ENCODE measurements at places on chromosomes 5 and 9.

DNA sequence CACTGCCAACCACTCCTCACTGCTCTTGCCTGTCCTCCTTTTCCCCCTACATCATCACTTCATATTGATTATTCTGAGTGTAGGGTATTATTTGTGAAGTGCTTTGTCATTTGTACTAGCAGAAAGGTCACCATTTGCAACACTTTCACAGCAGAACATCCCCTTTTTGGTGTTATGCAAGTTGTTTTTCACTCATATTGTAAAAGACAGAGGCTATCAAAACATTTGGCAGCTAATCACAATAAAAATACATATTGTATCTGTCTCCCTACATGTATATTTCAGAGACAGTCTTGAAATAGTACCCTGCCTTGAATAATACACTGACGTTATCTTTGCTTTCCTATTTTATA is 82.3 kb downstream of the ANXA1 start:
- DNase-seq, result no peak

GRCh38 chr9:27451207-27451797 is 72.8 kb upstream of the IFNK start:
- DNase-seq, result no peak

GRCh38 chr5:61402244-61402823 is 70.3 kb downstream of the ZSWIM6 start:
- DNase-seq, result no peak

DNA sequence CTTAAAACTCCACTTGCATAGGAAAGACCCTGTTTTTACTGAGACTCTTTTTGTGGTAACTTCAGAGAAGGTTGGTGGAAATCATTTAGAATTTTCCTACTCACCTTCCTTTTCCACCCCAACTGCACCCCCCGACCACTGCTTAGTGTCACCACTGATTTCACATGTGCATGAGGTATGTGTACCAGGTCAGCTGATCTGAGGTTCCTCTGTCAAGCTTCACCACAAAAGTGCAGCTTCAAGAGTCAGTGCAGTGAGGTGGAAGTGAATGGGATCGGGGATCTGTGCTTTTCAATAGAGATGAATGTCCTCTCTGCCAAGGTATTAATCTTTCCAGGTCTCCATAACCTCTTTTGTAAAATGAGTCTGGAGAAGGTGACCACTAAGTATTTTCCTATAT is 260.5 kb upstream of the WWC1 start:
- no peak for DNase-seq

DNA sequence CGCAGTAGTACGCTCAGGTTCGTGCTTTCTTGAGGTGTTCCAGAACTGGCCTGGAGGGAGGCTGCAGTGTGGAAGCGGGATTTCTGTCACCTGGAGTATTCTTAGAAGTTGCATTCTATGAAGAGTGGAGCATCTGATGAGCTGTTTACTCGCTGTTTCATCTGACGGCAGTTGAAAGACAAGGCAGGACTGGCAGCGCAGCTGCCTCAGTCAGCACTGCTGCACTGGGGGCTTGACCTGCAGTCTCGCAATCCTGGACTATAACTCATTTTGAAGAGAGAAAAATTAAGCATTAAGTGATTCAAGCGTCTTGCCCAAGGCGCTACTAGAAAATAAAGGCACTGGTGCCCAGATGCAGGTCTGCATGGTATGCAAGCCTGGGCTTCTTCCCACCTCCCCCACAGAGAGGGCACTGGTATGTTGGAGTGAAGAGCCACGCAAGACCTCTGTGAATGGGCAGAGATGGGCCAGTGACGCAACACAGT is 10.6 kb downstream of the TENT4A start:
- no peak for DNase-seq

GRCh38 chr5:2217219-2217618 is 334.5 kb upstream of the IRX4 start:
- DNase-seq, result no peak

DNA sequence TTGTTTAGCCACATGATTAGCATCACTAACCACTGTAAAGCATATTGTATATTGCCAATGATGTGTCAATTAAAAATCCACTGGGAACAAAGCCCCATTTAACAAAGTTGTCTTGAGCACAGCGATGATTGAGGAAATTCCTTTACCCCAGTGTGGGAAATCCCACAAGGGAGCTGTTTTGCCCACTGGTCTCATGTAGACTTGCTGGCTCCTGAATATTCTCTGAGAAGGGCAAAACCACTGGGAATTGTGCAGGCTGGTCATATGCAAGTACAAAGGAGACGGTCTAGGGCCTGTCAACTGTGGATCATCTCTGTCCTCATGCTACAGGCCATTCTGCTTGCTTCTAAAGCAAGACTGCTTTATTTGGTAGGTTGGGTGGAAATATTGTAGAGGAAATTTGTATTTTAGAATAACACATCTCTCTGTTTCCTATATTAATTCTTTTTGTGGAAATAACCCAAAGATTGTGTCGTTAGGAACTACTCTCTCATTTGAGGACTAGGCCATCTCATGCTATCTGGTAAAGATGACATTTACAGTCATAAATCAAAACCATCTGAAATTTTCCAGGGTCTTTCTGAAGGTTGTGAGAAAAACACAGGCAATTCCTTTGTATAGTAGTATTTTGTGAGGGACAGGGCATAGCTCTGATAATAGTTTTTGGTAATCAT is 60.2 kb downstream of the PARP8 start:
- DNase-seq, result no peak

GRCh38 chr9:82354279-82354659 is 365.7 kb downstream of the SPATA31D1 start:
- no peak for DNase-seq

DNA sequence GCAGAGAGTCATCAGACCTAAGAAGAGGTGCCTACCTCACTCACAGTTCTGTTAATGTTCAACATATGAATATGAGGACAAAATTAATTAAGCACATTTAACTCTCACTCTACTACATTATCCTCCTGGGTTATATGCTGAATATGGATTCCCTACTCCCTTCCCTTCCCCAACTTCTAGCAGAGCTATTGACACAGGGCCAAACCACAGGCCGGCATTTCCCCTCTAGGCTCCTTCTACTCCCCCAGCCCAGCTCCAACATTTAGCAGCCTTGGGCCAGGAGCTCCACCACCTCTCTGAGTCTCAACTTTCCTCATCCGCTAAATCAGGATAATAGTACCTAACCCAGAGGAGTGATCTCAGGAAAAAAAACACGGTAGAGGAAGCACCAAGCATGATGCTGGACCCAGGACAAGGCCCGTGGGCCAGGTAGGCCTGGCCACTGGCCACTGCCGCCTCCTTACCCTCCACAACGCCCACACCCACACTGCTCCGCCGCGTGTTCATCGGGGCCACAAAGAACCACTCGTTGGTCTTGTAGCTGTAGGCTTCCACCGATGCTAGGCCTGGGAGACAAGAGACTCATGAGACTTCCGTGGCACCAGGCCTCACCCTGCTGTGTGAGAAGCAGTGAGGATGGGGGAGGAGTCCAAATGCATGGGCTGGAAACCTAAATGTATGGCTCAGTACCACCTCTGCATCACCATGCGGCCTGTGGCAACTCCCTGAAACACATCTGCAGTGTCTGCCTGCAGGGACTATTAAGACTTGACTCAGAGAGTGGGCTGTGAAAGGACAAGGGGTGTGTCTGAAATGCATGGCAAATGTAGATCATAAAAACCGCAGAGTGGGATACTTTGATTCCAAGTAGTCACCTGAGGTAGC is 98.8 kb downstream of the KLHL3 start:
- no peak for DNase-seq

GRCh38 chr9:114224247-114224610 is 68.9 kb downstream of the COL27A1 start:
- no peak for DNase-seq

- no peak for DNase-seq
Measured at GRCh38 chr9:135752281-135753204, 50.6 kb downstream of the KCNT1 start.

DNA sequence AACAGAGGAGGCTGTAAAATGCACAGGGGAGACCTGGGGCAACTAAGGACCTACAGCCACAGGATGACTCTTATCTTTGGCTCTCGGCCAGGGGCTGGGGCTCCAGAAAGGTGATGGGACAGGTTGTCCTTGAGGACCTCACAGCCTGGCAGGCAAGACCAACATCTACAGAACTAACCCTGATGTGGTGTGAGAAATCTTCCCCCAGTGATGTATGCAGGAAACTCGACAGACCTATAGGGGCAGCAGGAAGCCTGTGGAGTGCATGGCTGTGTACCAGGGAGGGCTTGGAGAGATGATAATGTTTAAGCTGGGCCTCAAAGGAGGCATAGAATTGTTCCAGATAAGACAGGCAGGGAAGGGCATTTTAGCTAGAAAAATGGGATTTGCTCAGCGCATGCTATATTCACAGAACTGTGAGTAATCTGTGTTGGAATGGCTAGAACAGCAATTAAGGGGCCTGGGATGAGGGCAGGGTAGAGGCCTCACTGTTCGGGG is 68.5 kb upstream of the SLC25A51 start:
- no peak for DNase-seq

GRCh38 chr5:150779397-150780186 is 1.0 kb downstream of the SMIM3 start:
- DNase-seq, result no peak

DNA sequence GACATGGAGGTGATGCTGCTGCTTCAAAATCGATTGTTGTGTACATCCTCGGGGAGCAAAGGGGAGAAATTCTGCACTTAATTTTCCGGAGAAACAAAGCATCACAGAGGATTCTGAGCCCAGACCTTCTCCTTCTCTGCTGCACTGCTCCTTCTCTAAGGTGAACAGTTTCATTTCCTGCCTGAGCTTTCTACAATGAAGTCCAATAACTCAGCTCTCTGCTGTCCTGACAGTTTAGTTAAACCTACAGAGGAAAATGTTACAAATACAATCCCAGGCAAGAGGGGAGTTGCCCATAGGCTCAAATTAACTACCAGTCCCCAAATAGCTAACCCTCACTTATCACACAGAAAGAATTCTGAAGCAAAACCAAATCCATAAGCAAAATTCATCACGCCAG is 206.3 kb downstream of the EFNA5 start:
- no peak for DNase-seq

DNA sequence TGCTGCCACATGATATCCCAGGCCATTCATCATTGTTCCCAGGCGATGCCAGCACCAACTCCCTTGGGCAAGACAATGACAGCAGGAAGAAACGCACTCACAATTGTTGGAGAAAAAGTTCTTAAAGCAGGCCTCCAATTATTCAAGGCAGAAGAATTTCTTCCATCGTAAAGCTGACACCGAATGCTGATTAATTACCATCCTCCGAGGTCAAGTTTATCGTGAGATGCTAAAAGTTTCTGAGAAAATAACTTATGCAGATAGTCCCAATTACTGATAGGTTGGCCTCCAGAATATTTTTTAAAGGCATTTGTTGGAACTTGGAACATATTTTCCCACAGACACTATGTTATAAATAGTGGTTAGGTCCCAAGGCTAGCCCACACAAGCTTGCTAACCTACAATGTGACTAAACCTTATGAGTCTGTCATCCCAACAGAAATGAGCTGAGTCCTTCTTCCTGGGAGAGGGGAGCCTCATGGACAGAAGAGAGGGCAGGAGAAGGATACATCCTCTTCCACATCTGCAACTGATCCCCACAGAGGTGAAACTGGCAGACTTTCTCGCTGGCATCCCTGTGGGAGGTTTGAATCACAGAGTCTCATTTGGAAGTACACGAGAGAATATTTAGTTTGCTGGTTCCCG is 202.4 kb upstream of the TBC1D2 start:
- no peak for DNase-seq

Measured in urinary bladder (tissue), 4 donors.